ENCODE measurements at places on chromosomes 6 and 20.

- DNase-seq = no peak
Observed at GRCh38 chr20:12788632-12789299, 220.0 kb upstream of the SPTLC3 start.

DNA sequence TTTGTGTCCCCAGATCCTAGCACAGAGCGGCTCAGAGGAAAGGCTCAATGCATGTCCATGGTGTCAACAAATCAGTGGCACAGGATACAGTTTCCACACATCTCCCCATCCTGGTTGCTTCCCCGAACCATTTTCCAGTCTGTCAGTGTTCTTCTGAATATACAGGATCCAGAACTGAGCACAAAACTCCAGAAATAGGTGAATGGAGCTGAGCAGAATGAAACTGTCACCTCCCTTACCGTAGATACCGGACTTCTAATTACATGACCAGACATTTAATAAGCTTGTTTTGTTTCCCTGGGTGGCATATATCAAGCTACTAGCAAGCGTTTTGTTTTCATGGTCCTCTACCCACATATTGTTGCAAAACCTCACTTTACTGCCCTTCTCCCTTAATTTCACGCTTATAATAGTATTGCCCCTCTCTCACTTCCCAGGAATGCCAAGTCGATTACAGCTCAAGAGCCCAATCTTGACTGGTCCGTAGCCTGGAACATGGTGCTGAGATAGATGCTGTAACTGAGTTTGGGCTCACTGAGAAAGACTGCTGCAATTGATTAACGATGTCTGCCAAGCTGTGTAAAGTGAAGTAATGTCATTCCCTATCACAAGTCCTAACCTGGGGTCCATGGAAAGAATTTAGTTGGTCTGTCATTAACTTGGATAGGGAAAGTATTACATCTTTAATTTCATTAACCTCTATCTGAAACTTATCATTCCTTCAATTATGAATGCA, 12.0 kb upstream of the SCRT2 start:
- no peak for DNase-seq

DNA sequence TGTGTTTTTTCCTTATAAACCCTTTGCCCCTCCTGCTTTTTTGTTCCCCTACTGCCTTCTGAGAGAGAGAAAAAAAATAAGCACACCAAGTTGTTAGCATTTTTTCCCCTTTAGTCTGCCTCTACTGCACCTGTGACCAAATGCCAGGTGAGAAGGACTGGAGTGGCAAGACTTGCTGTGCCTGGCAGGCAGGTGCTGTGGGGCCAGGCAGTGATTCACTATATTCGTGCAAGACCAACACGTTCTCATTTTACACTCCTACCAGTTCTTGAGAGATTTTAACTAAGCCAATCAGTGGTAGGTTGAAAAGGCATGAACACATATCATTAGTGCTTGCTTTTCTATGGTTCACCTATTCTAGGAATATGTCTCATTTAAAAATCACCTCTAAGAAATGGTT, 109.7 kb downstream of the FIG4 start:
- DNase-seq = no peak

GRCh38 chr20:59825944-59826759, 107.3 kb downstream of the SYCP2 start:
- DNase-seq = no peak

GRCh38 chr6:79313254-79313653, 78.8 kb upstream of the HMGN3 start:
- DNase-seq = no peak

DNA sequence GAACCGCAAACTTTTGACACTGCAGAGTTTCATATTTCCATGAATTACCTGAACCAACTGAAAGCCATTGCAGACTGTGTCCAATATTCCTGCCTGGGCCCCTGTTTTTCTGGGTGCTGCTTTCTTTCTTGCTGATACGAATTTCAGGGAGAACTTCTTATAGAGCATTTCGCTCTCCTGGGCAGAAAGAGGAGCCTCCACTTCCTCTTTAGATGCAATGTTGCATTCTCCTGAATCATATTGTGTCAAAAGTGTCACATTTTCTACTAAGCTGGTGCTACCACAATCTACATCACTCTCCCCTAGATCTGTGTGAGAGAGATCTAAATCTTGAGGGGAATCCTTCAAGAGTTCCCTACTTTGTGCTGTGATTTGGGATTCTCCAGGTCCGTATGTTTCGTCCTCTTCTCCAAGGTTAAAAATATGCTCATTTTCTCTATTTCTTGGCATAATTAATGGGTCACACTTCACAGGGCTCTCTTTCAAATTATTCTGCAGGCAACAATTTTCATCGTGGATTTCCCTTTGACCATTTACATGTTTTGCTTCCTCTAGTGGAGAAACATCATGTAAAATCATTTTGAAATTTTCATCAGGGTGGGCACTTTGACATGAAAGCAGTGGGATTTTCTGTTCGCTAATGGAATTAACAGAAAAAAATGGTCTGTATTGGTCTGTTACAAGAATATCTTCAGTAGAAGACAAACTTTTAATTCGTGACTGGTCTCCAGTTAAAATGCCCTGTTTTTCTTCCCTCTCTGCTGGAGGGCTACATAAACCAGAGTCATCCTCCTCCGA, 102.3 kb downstream of the DST start:
- no peak for DNase-seq

- no peak for DNase-seq
Observed at GRCh38 chr20:12113468-12114371, 196.0 kb downstream of the BTBD3 start.

GRCh38 chr6:12014027-12014872, 2.1 kb downstream of the HIVEP1 start:
- DNase-seq = no peak

- DNase-seq = no peak
Observed at GRCh38 chr6:33610067-33610466, 11.1 kb upstream of the ITPR3 start.

- no peak for DNase-seq
Observed at GRCh38 chr6:107744927-107745326, 79.2 kb downstream of the SCML4 start.

DNA sequence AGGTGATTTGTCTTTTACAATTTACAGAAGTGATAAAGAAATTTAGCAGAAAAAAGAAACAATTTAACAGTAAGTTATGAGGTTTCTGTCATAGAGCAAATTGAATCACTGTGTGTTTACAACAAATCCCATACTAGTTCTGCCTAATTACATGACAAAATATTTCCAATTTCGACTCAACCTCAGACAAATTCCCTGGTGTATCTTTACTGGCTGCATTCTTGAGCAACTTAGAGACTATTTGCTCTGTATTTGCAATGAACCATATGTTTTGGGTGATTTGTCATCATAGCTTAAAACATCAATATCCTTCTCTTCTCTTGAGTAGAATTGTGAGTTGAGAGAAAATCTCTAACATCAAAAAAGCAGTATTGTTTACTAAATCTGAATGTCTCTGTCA, 128.7 kb downstream of the SIM1 start:
- DNase-seq = no peak

GRCh38 chr20:24776755-24777271, 172.3 kb upstream of the CST7 start:
- no peak for DNase-seq

DNA sequence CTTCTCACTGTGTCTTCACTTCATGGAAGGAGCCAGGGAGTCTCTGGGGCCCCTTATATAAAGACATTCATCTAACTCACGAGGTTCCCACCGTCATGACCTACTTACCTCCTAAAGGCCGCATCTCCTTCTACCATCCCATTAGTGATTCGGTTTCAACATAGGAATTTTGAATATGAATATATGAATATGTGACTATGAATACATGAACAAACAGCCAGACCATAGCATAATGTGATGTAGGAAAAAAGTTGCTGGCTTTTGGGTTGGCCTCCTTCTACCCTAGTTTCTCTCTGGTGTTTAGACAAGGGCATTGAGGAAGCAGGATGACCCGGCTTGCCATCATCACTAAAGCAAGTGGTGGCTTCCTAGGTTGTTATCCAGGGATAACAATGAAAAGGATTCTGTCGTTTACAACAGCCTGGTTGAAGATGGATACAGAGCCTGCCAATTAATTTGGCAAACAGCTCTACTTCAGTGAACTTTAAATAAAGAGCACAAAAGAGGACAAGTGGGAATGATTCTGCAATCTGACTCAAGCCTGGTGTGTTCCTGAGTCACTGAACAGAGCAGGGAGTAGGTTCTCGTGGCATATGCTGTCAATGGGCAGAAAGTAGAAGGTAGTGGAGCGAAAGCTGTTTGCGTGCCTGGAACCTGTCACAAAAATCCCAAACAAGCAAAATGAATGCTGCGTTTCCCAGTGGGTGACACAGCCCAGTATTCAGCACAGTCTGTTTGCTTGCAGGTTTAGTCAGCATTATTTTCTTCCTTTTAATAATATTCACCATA, 44.0 kb upstream of the DOK5 start:
- DNase-seq = no peak

DNA sequence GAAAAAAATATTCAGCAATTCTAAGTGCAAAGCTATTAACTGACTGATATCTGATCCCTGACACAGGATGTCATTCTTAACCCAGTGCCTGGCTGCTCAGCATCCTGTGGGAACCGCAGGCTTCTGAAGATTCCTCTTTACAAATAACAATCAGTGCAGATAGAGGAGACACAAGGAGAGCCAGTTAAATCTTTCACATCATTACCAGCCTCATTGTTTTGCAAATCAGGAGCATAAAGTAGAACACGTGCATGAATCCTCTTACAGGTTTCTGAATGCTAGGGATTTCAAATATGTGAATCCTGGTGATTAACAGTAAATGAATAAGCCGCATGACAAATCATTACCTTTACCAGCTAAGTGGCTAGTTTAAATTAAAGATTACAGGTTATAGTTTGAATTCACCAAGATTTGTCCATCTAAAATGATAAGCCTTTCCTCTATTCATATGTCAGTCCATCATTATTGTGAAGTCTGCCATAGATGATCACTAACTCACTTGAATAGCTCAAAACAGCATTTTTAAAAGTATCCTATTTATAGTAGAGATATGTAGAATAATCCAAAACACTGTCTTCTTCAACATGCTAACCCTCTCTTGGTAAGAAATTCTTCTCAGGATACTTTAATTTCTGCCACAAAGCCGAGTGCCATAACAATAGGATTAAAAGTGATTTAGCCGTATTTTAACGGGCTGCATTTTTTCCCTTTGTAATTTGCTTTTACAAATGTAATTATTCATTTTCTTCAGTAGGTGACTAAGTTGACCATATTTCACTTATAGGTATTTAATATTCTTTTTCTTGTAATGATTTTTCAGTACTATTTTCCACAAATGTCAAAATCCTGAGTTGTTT, 367.3 kb upstream of the EPHA7 start:
- DNase-seq = no peak

DNA sequence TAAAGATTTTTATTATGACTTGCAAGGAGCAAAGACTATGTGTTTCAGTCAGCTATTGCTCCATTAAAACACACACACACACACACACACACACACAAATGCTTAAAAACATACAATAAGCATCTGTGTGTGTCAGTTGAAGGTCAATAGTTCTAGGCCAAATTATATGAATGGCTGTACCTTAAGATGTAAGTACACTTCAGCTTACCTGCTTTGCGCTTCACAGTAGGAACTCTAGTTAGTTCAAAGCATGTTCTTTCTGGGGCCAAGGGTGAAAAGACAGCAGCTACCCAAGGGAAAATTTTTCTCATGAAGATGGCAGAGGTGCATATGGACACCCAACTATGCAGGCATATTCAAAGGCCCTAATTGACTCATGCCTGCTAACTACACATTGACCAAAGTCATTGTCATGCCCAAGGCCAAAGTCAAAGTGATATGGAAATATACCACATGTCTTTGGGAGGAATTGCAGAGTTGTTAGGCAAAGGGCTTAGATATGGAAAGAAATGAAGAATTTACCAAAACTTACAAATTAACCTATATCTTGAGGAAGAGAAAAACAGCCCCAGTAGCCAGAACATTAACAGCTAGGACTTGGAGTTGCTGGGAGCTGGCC, 61.9 kb upstream of the BTN3A2 start:
- DNase-seq = no peak

DNA sequence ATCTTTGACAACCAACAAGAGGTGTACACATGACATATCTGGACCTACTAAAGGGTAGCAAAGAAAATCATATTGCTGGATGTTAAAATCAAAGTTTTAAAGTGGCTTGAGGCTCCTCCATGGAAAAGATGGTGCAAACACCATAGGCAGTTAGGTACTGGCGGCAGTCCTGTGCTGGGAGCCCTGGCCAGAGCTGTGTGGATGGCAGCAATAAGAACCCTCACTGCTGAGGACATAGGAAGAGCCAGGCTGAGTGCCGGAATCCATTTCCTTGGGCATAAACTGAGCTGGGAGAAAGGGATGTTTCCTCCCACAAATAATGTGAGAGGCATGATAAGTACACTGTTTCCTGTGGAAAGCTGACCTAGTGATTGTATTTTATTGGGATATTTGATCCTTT, 89.9 kb downstream of the ARID1B start:
- DNase-seq = no peak

GRCh38 chr6:120614723-120615122, 719.6 kb downstream of the TBC1D32 start:
- DNase-seq = no peak

DNA sequence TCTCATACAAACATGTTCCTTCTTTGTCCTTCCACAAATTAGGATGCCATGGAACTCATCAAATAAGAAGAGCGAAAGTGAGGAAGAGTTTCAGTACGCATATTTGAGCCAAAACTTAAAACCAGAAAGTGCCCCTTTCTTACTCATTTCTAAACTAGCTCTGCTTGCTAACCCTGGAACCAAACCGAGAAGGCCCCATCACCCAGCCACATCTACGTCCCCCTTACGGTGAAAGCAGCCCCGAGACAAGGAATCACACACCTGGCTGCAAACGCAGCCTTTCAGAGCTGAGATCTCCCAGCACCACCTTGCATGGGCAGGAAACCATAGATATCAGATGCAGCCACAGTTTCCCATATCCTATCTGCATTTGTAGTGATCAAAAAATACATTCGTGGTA, 28.5 kb downstream of the TRERF1 start:
- DNase-seq = peak; percentile 19

- DNase-seq = no peak
Observed at GRCh38 chr20:7305976-7306375, 538.5 kb downstream of the BMP2 start.

- DNase-seq = no peak
Observed at GRCh38 chr6:12369781-12370262, 79.7 kb downstream of the EDN1 start.

- DNase-seq = no peak
Observed at GRCh38 chr6:25862199-25862598, 11.8 kb downstream of the SLC17A3 start.

DNA sequence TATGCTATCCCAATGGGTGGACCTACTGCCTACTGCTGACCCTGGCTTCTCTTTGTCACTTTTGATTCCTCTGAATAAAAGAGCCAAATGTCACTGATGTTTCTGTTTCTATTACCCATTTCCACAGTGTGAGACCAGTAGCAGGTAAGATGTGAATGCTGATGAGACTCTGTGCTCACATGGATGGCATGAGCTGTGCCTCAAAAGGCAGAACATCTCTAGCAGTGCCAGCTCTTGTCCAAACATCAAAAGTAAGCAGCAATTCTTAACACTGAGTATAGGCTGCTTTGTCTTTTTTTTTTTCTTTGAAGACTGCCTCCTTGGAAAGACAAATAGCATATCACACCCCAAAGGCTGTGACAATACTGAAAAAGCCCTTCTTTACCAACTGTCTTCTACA, 459.2 kb upstream of the RUNX2 start:
- DNase-seq = no peak
